Naive B cell (primary cell): ENCODE measurements at places on chromosomes 2 and 18.

DNA sequence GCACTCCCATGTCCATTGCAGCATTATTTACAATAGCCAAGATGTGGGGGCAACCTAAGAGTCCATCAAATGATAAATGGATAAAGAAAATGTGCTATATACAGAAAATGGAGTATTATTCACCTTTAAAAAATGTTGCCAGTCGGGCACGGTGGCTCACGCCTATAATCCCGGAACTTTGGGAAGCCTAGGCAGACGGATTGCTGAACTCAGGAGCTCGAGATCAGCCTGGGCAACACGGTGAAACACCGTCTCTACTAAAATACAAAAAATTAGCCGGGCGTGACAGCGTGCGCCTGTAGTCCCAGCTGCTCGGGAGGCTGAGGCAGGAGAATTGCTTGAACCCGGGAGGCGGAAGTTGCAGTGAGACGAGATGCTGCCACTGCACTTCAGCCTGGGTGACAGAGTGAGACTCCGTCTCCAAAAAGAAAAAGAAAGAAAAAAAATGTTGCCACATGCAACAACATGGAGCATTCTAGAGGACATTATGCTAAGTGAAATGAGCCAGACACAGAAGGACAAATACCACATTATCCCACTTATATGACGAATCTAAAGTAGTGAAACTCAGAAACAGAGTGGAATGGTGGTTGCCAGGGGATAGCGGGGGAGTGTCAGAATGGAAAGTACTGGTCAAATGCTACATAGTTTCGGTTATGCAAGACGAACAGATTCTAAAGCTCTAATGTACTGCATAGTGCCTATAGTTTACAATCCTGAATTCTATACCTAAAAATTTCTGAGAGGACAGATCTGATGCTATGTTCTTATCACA is 1385.6 kb upstream of the TMEFF2 start:
- DNase-seq: no peak

GRCh38 chr2:67015681-67016080 is 381.5 kb upstream of the ETAA1 start:
- no peak for DNase-seq

- no peak for DNase-seq
These were observed 29.2 kb downstream of the DYTN start for GRCh38 chr2:206688990-206689389.

- no peak for DNase-seq
These were observed 5.8 kb upstream of the RNU4ATAC start for GRCh38 chr2:121524685-121525425.

GRCh38 chr2:168245074-168245825 is 2.1 kb downstream of the STK39 start:
- DNase-seq: no peak

DNA sequence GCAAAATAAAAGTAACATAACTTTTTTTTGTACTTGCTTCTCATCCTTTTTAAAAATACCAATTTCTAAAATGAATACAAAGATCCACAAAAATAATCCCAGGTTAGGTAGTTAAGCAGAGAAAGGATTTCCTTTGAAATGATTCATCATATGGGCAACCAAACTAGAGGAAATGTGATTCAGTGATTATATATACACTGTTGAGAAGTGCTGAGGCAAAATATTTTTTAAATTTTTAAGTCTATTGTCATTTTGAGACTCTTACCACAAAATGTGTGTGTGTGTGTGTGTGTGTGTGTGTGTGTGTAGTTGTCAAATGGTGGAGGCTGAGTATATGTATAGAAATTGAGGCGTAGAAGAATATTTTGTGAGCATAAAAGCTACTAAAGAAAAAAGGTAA is 1075.3 kb downstream of the LRP1B start:
- DNase-seq: no peak
